WTC11 (cell line): ENCODE measurements at places on chromosomes 16 and 17. TPM values are rescaled to one million over a fixed set of nuclear protein-coding genes. Genes with fewer than 3 reads are reported as not detected.

The SLC52A1 gene
- 0.78 to 1.1 TPM (median 0.99 TPM) in 3 replicates for total RNA-seq

The ENPP7 gene
- total RNA-seq, result 0.11 TPM in 1 of 3 replicates, not detected in the others

- DNase-seq, result no peak
Measured at GRCh38 chr16:65285128-65286048, 163.5 kb upstream of the CDH11 start.

GRCh38 chr16:66270333-66270927 is 96.1 kb upstream of the CDH5 start:
- peak; percentile 87 for DNase-seq

The CDRT15 gene
- not detected in 3 replicates for total RNA-seq

The ASB16 gene
- total RNA-seq, result 0.11 to 0.23 TPM (median 0.14 TPM) in 3 replicates

- no peak for DNase-seq
Measured at GRCh38 chr16:55949518-55949917, 74.3 kb upstream of the CES5A start.

The PRSS22 gene
- total RNA-seq, result 2.3 to 3.9 TPM (median 3.0 TPM) in 3 replicates

- DNase-seq, result no peak
Measured at GRCh38 chr16:27625050-27625697, 75.2 kb downstream of the KATNIP start.

DNA sequence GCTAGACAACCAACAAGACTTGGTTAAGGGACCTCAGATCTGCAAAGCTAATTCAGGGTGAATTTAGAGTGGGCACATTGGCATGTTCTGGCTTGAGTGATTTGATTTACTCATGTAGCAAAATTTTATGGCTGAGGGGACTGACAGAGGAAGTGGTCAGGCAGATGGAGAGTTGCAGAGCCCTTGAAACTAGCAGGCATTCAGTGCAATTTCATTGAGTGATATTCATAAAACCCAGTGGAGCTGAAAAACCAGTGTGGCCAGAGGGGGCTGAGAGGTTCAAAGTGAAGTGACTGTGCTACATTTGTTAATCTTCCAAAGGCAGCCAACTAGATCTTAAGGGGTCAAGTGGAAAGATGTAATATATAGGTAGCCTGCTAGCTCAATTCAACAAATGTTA is 2.2 kb upstream of the TMEM94 start:
- no peak for DNase-seq

DNA sequence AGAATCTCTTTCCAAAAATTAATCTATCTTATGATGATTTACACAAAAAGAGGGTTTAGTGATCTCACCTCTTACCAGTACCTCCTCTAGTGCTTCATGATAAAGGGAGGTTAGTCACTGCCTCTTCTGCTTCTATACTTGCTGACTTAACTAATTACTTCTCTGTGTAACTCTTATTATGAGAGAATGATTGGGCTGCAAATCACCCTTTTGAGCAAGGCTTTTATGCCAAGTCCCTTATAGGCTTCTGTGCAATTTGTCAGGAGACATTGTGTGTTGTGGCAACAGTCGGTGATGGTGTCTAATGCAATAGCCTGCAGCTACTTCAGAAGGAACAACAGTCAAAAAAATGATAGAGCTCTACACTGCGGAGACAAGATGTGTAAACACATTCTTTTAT is 1568.1 kb upstream of the GOT2 start:
- DNase-seq, result no peak

DNA sequence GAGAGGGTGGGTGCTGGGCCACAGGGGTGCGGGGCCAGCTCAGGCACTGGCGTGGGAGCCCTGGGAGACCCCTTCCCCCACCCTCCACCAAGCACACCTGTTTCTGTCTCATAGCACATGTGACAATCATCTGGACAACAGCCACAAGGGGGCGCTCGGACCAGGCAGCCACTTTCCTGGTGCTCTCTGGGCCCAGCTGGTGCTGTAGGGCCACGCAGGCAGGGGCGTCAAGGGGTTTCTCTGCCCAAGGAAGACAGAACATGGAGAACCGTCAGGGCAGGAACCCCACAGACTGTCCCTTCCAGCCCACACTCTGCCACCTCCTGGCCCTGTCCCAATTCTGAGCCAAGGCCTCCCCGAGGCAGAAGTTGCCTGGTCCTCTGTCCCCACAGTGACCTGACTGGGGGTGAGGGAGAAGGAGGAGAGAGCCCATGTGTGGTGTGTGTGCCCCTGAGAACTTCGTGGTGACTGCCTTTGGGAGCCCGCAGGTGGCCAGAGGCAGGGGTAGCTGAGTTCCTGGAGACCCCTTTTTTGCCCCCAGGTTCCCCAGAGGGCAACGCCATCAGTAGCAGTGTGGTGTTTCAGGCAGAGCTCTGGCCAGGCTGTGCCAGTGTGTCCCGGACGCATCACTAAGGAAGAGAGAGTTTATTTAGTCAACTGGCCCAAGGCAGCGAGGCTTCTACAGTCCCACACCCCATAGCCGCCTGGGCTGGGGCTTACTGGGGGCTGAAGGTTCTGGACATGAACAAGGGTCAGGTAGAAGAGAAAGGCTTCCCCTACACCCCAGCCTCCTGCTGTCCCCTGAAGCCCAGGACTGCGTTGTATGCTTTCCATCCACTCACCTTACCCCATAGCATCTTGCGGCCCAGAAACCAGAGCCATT is 3.1 kb upstream of the SETD6 start:
- DNase-seq, result peak; percentile 93

The HOXB7 gene
- 0.14 TPM in 1 of 3 replicates, not detected in the others for total RNA-seq

The MMP2 gene
- 51.5 to 61.3 TPM (median 55.8 TPM) in 3 replicates for total RNA-seq

The HASPIN gene
- total RNA-seq, result 30.0 to 30.8 TPM (median 30.4 TPM) in 3 replicates

GRCh38 chr17:19759568-19760549 is 11.8 kb upstream of the ALDH3A1 start:
- DNase-seq, result no peak

DNA sequence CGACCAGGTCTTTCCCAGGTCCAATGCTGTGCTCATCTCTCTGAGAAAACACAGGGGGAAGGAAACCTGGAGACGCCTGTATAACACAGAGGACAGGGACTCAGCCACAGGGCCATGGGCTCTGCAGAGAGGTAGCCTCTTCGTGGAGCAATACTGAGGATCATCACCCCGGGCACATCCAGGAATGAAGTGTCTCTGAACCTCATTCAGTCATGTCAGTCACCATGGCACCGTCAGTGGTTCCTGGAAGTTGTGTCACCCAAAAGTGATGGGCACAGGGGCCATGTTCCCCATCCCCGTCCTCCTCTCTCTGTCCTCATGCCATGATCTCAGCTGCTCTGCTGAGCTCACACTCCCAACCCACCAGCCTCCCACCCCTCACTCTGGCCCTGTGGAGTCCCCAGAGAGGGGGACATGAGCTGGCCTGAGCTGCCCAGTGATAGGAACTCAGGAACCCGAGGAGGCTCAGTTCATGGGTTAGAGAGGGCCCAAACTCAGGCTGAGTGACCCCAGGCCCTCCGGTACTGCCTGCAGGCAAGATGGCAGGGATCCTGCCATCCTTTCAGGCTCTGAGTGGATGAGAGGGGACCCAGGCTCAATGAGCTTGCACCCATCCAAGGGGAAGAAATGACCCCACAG is 53.4 kb downstream of the PITPNM3 start:
- DNase-seq, result no peak

DNA sequence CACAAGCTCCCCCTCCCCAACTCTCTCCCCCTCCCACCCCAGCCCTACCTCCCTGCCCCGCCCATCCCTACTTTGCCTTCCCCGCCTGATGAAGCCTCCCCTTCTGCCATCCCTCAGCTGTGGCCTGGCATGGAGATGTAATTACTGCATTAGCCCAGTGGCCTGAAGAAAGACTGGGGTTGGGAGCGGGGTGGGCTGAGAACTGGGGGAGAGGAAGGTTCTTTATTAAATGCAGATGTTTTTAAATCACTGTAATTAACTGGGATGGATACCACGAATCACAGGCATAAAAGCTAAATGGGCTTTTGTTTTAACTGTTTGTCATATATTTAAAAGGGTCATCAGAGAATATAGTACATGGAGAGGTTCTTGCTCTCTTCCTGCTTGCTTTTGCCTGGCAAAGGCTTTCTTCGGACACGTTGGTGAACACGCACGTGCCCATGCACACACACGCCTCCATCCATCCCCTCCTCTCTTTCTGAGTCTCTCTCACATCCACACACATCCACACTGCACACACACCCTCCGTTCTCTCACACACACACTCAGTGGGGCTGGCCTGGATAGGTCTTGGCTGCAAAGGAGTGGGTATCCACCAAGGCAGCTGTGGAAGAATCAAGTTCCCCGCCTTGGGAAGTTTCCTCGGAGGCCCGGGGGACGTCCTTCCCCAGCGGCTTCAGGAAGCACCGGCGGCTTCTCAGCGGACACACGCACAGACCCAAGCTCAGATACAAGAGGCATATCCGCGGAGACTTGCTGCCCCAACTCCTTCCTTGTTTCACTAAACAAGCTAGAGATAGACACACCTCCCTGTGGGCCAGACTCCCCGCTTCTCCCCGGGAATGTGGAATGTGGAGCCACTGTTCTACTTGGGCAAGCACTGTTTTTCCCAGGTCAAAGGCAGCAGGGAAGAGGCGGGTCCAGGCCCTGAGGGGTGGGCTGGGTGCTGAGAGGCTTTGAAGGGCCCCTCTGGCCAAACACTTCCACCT is 27.4 kb upstream of the TNRC6C start:
- DNase-seq, result no peak

DNA sequence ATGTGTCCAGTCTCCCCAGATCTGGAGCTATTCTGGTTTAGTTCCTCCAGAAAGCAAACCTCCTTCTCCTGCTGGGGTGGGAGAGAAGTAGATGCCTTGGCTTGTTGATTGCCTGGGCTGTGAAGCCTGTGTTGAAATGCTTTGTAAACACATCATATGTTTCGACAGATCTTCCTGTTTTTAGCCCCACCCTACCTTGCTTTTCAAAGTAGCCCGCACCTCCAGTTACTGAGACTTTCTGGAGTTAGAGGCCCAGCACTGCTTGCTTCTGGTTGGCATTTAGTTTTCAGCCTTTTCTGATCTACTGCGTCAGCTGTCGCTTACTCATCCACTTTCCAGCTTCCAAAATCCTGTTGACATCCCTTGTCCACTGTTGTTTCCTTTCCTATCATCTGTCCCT is 17.9 kb upstream of the NDEL1 start:
- DNase-seq, result no peak

GRCh38 chr16:83615953-83616350 is 191.8 kb upstream of the HSBP1 start:
- no peak for DNase-seq

DNA sequence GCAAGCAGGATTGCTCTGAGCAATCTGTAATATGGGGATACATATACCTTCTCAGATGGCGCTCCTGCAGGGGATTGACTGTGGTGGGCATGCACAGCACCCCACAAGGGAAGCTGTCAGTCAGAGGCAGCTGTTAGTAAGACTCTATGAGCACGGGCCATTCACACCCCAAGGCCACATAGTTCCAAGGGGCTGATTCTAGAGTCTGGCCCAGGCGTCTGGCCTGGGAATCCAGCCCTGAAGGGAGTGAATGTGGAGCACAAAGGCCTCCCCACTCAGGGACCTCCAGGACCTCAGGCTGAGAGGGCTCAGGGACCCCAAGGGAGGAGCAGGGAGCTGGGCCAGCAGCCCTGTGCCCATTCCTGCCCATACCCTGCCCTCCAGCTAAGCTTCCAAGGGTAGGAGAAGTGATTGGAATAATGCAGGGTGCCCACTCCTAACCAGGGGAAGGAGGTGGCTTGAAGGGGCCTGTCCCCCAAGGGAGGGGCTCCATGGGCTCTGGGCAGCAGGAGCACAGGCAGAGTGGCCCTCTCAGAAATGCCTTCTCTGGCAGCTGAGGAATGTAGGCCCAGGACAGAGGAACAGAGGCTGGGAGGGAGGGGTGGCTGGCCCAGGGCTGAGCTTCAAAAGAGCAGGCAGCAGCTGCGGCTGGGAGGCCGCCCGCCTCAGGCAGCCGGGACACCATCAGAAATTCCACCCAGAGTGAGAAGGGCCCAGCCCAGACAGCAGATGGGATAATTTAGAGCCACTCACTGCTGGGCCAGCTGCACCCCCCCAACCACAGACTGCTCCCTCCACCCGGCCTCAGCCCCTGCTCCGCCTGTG is 48.9 kb upstream of the MRPS23 start:
- DNase-seq, result peak; percentile 80

The VWA3A gene
- 0.11 TPM in 1 of 3 replicates, not detected in the others for total RNA-seq

The AURKB gene
- 180 to 215 TPM (median 183 TPM) in 3 replicates for total RNA-seq

DNA sequence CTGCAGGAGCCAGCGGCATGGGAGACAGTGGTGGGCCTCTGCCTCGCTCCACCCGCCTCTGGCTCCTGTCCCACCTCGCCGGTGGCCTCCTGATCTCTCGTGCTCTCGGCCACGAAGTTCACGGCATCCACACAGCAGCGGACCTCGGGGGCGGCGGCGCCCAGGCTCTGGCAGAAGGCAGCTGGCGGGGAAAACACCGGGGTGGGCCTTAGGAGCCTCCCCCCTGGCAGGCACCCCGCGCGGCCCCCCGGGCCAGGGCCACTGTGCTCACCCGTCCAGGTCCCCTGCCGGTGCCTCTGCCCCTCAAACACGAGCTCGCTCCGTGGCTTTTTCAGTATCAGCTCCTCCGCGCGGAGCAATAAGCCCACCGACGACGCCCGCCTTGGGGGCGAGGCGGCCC is 409 bp upstream of the C17orf107 start:
- no peak for DNase-seq

GRCh38 chr17:32302037-32302436 is 36.4 kb downstream of the RHBDL3 start:
- DNase-seq, result no peak

GRCh38 chr17:12590417-12590816 is 75.3 kb upstream of the MYOCD start:
- no peak for DNase-seq

DNA sequence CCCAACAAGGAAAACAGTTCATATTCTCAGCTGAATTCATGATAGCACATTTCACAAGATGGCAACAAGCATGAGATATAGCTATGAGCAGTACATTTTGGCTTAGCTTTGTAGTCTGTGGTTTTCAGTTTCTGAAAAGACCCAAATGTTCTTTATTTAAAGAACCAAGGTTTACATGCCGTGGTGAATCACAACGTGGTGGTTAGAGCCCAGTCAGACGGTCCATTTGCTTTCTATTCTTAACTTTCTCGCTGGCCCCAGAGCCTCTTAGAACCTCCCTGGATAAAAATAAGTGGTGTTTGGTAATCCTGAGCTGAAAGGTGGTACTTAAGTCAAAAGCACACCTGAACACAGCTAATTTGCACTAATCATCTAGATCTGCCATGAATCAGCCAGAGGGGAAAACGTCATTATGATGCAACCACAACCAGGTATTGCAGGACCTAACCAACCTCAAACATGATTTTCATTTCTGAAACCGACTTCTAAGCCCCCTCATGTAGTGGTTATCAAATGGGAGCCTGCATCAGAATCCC is 18.6 kb upstream of the HAPSTR1 start:
- no peak for DNase-seq

GRCh38 chr16:67150833-67151396 is at the start of gene B3GNT9:
Gene B3GNT9, minus strand, starts transcription at chr16:67150998. Its CDS starts 513 bp downstream, at chr16:67150485.
- peak; percentile 77 for DNase-seq

The ST6GALNAC2 gene
- total RNA-seq, result 0.30 TPM in 1 of 3 replicates, not detected in the others

DNA sequence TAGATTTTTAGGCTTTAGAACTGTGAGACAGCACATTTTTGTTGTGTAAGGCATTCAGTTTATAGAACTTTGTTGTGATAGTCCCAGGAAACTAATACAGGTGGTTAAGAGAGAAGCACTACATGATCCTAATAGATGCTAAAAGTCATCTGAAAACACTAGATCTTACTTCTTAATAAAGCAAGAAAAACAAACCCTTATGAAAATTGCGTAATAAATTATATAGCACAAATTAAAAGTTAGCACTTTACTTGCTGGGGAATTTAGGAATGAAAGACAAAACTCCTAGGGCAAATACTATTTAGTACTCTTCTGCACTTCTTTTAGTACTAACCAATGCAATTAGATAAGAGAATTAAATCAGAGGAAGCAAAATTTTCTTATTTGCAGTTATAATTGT is 163.3 kb upstream of the SHISA6 start:
- DNase-seq, result no peak

The RMI2 gene
- total RNA-seq, result 77.2 to 83.4 TPM (median 79.0 TPM) in 3 replicates

The DVL2 gene
- total RNA-seq, result 57.6 to 67.3 TPM (median 59.8 TPM) in 3 replicates

- DNase-seq, result no peak
Measured at GRCh38 chr17:73474370-73474988, 162.7 kb upstream of the CDC42EP4 start.

The SLFN12 gene
- 12.2 to 12.7 TPM (median 12.4 TPM) in 3 replicates for total RNA-seq

The CACNG5 gene
- 1.9 to 3.1 TPM (median 2.8 TPM) in 3 replicates for total RNA-seq
